Pulmonary artery endothelial cell (primary cell): ENCODE measurements at places on chromosomes 16 and 17. TPM values are rescaled to one million over a fixed set of nuclear protein-coding genes. Genes with fewer than 3 reads are reported as not detected.

DNA sequence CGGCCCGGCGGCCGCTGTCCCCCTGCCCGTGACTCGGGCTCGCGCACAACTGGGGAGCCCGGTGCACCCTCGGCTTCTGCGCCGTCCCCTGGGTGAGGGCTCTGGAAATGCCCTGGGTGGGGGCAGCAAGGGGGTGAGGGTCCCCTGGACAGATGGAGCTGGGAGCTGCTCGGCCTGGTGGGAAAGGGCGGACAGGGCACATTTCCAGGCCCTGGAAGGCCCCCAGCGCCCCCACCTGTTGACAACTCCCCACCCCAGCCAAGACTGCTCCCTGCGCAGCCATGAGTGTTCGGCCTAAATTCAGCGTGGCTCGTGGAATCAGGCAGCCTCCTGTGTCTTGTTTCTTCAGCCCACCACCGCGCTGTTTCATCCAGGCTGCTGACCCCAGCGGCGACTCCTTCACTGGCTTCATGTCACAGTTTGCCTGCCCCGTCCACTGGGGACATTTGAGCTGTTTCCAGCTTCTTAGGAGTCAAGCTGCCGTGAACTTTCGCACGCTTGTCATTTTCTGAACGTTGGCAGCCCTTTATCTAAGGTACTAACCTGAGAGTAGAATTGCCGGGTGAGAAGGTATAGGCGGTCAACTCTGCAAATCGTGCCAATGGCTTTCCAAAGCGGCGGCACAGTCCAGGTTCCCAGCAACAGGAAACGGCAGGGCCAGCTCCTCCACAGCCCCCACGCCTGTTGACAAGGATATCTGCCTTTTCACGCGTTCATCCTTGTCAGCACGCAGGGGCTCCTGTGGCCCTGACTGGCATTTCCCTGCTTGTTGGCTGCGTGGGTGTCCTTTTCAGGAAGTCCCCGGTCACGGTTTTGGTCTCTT, 895 bp downstream of the UTS2R start:
- no peak for DNase-seq

- no peak for DNase-seq
These were observed 36.5 kb downstream of the TBCD start for GRCh38 chr17:82788206-82789001.

- no peak for DNase-seq
These were observed 20.9 kb downstream of the TRPV3 start for GRCh38 chr17:3536716-3537115.

DNA sequence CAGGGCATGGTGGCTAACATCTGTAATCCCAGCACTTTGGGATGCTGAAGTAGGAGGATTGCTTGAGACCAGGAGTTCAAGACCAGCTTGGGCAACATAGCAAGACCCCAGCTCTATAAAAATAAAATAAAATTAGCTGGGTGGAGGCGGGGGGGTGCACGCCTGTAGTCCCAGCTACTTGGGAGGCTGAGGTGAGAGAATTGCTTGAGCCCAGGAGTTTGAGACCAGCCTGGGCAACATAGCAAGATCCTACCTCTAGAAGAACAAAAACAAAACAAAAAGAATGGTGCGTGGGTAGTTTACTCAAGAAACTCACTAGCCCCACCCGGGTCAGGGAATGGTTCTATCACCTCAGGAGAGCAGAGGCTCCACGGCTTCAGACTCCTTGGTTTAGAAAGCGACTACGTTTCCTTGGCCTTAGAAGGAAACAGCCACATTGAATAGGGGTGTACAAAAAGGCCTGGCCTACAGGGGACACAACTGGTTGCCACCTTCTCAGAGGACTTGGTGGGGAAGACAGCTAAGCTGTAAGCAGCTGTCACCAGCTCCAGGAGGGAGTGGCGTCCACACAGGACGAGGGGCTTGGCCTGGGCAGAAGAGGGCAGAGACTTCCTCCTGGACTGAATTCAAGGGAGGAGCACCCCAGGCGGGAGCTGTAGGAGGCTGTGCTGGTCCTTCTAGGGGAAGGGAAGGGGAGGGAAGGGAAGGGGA, 716 bp downstream of the TK1 start:
- DNase-seq: no peak

DNA sequence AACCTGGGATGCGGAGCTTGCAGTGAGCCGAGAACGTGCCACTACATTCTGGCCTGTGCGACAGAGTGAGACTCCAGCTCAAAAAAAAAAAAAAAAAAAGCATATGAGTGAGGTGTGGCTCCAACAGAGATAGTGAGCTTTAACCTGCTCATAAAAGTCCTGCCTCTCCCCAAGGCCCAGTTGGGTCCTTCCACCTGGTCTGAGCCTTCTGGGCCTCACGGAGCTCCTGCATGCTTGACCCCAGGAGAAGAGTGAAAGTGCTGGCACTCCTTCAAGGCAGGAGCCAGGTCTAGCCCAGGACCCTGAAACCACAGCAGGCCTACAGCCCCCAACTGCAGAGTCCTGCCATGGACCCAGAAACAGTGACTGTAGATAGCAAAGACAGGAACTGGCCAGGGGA, 17.7 kb downstream of the HSD11B2 start:
- DNase-seq: no peak

DNA sequence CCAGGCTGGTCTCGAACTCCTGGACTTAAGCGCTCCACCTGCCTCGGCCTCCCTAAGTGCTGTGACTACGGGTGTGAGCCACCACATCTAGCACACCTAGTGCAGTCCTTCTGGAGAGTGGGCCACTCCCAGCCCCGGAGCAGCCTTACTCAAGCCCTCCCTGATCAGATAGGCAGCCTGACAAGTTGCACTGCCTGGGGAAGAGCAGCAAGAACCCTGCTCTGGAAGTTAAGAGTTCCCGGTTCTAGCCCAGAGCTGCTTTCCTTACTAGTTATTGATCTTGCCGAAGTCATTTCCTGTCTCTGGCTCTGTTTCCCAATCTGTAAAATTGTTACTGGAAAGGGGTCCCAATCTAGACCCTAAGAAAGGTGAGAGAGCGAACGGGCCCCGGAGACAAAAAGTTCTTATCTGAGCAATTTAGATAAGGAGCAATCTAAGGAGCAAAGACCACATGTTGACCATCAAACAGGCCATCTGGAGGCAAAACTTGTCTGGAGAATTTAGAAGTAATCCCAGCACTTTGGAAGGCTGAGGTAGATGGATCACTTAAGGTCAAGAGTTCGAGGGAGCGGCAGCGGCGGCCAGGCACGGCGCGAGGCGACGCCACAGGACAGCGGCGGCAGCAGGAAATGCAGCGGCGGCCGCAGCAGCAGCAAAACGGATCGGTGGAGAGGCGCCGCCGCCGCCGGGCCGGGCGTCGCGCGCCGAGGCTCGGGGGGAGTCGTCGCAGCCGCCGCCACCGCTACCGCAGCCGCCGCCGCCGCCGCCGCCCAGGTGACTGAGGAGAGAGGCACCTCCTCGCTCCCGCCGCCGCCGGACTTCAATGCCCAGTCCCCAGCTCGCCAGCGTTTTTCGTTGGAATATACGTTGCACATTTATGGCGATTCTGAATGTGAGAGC, 4.3 kb upstream of the NAGLU start:
- no peak for DNase-seq

- DNase-seq: no peak
These were observed 293.8 kb downstream of the ABCC12 start for GRCh38 chr16:47861999-47862398.

DNA sequence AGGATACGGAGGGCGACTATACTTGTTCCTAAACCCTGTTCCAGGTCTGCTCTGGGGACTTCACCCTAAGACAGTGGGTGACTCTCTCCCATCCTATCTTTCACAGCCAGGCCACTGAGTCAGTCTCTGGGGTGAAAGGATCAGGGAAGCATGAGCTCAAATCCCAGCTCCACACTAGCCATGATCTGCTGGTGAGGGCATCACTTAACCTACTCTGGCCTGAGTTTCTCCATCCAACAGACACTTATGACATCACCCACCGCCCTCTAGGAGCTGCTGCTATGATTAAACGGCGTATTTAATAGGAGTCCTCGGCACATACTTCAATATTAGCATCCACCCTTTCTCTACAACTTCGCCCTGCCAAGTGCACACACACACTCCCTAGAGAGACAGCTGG, 10.1 kb downstream of the GAST start:
- DNase-seq: no peak

Gene RASD1
- 9.2 and 14.7 TPM in 2 replicates for total RNA-seq

Gene FAM171A2
- 3.7 and 6.1 TPM in 2 replicates for total RNA-seq

Gene TRIM37
- 58.8 and 80.2 TPM in 2 replicates for total RNA-seq
